ENCODE measurements at places on chromosomes 3 and 15.
A peak's percentile ranks its signal among the peaks of the same experiment; 100 is the strongest.

DNA sequence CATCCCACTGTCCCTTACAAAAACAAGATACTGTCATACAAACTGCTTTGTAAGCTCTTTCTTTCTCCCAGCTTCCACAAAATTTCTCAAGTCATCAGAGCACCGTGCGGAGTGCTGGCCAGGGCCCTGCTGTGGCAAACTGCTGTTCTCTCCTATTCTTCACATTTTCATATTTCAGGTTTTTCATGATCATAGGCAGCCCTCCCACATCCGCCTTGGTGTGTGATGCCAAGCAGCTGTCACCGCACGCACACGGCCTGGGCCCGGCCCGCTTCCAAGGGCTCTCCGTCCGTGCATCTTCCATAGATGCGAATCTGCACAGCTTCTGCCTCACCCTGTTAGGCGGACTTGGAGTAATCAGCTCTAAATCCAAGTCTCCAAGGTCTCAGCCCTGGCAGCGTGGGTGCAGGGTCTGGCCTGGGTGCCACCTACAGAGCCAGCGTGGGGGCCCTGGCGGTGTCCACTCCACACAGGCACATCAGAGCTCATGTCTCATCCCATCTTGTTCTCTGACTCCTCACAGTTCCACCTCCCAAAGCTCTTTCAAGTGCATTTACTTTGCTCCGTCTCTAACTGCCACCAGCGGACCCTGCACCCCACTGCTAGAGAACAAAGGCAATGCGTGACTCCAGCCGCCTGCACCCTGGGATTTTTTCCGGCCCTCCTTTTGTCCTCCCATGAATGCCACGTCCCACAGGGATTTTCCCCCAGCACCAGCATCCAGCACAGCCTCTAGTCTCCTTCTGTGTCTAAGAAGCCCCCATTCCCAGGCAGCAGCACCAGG is 27.2 kb downstream of the CYFIP1 start:
- DNase-seq: no peak

GRCh38 chr3:53162672-53163443 is 1.8 kb downstream of the PRKCD start:
- DNase-seq: no peak

- no peak for DNase-seq
Observed at GRCh38 chr3:150081084-150081483, 110.4 kb upstream of the PFN2 start.

- DNase-seq: no peak
Observed at GRCh38 chr15:62857411-62857853, 185.1 kb upstream of the TPM1 start.

- no peak for DNase-seq
Observed at GRCh38 chr3:36751326-36751725, 13.0 kb downstream of the DCLK3 start.

GRCh38 chr3:52218937-52219650 is 6.4 kb downstream of the TLR9 start:
- DNase-seq: no peak

DNA sequence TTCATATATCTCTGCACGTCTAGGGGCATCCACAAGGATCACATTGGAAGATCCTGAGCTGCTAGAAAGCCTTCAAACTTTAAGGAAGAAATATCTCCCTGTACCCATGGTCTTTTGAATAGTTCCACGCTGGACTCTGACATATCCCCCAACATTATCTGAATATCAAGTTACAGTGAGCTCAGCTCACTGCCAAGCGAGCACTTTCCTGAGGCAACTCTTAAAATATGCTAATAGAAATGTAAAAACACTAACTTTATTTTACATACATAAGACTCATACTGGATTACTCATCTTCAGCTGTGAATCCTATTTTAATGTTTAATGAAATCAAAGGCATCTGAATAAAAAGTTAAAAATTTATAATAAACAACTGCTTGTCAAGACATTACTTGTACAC is 420.2 kb upstream of the CCDC54 start:
- DNase-seq: no peak

- no peak for DNase-seq
Observed at GRCh38 chr15:31392761-31393401, 66.2 kb downstream of the KLF13 start.

- DNase-seq: no peak
Observed at GRCh38 chr15:99440551-99441443, 125.0 kb upstream of the MEF2A start.

DNA sequence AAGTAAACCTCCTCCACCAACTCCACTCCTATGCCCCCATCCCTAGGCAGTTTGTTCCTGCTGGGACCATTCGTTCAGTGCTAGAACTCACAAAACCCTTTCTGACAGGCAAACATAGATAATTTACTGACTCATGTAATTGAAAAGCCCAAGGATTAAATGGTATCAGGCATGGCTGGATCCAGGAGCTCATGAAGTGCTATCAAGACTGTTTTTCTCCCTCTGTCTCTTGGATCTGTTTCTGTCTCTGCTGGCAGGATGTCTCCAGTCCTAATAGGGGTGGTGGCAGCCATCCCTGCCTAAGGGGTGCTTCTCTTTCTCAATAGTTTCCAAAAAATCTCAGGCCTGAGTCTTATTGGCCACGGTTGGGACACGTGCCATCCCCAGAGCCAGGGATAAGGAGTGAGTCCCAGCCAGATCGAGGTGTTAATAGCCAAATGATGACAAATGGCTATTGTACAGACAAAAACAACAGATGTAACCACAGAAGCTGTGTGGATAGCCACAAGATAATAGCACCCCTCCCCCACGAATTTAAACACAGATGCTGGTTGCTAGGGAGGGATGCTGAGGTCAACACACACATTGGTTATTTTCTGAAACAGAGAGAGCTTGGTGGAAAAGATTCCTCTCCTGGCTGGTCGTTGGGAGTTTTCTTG is 168.6 kb downstream of the SHQ1 start:
- no peak for DNase-seq

DNA sequence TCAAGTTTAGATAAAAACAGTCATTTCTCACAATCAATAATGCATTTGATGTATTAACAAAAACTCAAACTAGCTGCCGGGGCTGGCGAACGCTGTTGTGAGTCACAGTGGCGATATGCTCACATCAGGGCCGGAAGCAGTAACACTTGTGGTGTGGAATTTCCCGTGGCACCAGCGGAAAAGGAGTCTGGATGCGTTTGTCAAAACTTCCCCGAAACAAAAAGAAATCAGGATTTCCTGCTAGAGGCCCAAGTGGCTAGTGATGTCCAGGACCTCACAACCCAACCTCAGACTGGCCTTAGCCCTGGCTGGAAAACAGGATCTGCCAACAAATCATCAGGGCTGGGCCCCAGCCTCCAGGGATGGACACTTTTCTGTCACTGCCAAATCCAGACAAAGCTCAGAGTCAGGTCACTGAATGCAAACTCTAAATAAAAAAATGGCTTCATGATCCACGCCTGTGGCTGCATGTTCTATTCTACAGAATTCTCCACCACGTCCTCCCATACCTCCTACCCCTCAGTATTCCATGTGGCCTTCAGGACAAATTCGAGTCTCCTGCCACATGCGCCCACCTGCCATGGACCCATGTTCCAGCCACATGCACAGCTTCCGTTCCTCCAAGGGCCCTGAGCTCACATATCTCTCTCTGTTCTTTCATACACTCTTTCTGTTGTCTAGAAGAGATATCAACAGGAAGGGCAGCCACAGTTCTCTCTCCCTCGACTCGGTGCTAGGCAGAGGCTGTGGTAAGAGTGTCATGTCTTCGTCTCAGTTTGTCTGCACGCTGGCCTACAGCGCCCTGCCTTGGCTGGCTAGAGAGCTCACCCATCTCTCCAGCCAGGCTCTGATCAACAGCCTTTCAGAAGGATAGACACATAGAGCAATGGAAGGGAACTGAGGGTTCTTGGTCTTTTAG is 35.4 kb downstream of the EHD4 start:
- peak; percentile 74 for DNase-seq

DNA sequence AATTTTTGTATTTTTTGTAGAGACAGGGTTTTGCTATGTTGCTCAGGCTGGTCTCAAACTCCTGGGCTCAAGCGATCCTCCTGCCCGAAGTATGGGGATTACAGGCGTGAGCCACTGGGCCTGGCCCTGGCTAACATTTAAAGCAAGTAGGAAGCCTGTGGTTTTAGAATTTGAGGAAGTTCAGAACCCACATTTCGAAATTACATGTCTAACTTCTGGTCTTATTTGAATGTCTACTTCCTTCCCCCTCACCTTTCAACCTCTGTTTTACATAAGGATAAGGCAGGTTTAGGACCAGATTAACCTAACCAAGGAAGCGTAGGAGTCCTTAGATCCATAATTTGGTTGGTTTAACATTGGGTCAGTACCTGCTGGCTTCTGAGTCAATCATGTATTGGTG is 120.5 kb upstream of the PROK2 start:
- no peak for DNase-seq

DNA sequence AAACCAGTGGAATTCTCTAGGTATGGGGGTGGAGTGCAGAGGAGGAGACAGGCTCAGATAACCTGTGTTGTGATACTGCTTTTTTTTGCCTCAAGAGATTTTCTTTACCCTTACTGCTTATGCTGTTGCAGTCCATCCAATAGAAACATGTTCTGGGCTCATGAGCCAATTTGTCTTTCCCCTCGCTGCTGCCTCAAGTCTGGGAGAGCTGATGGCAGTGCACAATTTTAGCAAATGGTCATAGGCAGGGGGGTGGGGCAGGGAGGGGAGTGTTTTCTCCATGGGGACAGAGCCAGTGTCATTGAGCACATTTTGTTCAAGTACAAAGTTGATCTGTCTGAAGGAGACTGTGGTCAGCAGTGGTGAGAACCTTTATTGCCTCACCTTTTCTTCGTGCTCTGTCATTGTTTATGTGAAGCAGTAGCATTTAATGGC is 134.9 kb downstream of the MBNL1 start:
- no peak for DNase-seq

- DNase-seq: no peak
Observed at GRCh38 chr15:66774001-66774814, 72.2 kb downstream of the SMAD6 start.

GRCh38 chr15:58628206-58628947 is 121.1 kb downstream of the ADAM10 start:
- no peak for DNase-seq

GRCh38 chr3:182050932-182051331 is 339.2 kb downstream of the SOX2 start:
- DNase-seq: no peak

DNA sequence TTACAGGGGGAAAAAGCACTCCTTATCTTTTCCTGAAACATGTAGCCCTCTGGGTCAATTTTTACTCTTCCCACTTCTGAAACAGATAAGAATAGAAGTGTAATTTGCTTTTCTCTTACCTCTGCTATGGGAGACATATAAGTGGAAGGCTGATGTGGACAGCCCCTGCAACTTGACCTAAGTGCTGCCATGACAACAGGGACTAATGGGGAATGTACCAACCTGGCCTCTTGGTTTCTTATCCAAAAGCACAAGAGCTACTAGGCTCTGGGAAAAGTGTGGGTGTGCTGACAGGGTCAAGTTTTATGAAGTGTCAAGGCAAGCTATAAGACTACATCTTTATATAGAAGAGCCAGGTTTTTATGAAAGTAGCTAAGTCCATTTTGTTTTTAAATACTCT is 1246.5 kb downstream of the OTOL1 start:
- no peak for DNase-seq

DNA sequence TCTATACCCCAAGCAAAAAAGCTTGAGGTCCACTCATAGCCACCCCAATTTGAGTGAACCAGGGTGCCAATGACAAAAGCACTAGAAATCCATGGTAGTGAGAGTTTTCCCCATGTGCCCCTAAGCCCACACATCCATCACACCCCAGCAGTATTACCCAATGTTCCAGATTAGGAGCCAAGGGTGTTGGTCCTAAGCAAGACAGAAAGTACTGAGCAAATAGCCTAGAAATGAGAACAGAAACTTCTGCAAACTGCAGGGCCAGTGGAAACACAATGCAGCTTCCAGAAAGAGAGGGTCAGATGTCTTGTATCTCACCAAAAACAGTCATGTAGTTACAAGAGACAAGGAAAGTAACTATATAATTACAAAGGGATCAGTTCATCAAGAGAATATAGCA is 10.9 kb upstream of the OXTR start:
- DNase-seq: no peak

DNA sequence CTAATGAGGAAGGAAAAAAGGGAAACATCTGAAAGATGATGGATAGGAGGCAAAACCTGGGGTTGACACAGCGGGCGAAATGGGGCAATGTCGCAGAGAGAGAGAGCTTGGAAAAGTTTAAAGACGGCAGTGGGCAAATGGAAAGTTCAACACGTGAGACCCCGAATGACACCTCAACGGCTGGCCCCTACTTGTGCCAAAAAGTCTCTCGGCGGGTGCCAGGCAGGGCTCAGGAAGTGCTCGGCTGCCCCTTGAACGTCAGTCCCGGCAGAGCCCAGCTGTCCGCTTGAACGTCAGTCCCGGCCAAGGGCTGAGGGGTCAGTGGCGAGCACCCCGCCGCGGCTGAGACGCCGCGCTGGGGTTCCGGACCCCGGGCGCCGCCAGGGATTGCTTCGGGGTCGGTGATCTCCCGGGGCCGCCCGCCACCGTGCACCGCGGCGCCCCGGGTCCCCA is 658 bp downstream of the EOGT start:
- no peak for DNase-seq

DNA sequence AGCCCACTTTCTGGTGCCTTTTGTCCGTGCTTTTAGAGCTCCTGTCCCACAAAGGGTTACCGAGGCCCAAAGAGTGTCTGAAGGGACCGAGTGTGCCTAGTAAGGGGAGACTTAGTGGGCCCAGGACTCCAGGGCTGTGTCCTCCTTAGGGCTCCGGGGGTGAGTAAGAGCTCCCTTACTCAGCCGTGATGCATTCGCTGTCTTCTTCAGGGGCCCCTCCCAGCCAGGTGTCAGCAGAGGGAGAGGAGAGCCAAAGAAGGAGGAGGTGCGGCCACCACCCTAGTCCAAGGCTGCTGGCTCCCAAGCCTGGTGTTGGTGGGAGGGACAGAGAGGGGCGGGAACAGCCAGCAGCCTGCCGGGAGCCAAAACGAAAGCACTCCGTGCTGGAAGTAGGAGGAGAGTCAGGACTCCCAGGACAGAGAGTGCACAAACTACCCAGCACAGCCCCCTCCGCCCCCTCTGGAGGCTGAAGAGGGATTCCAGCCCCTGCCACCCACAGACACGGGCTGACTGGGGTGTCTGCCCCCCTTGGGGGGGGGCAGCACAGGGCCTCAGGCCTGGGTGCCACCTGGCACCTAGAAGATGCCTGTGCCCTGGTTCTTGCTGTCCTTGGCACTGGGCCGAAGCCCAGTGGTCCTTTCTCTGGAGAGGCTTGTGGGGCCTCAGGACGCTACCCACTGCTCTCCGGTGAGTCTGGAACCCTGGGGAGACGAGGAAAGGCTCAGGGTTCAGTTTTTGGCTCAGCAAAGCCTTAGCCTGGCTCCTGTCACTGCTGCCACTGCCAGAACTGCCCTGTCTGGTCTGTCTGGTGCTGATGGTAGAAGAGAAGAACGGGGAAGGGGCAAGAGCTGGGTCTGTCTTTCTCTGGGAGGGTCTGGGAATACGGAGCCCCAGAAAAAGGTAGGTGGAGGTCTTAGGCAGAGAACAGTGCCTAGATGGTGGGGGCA is at the start of gene IL17RC:
Gene IL17RC (plus strand): TSS at position 365 of the 947 bp plus-strand sequence. CDS start 218 bp downstream, at position 583.
- DNase-seq: no peak

Measured in activated T-helper 1 cell treated with anti-CD3 and anti-CD28 coated beads, Interleukin-2, amount 50 U/mL, for 16 hours (primary cell).